ENCODE measurements at places on chromosomes 4 and X.

GRCh38 chr4:122946142-122946541 is 23.7 kb upstream of the NUDT6 start:
- DNase-seq, result no peak

DNA sequence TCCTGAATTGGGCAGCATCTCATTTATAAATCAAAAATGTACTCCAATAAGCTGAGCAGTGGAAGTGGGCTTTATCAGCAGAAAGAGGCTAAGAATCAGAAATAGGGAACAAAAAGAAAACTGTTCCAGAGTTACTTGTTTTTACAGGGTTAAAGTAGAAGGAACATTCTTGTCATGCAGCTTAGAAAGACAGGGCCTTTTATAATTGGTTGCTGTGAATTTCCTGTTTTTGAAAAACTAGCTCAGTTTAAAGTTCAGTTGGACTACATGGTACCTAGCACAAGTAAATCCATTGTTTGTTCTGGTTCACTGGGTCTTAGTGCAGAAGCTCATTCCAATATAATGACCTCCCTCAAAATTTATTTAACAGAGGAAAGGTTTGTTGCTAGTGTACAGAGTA is 200.8 kb downstream of the GRIA2 start:
- no peak for DNase-seq

DNA sequence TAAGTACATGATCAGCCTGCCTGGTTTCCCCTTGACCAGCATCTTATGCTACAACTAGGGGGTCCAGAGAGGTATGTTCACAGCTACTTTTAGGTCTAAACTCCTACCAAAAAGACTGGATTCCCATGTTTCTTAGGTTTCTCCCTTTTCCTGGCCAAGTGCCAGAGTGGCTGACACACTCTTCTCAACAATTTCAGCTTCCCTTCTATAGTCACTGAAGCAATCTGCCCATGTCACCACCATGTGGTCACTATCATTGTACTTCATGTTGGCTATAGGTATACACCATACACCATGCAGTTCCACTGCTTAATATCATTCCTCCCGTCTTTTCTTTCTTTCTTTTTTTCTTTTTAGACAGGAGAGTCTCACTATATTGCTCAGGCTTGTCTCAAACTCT is 66.9 kb downstream of the KLHL13 start:
- peak; percentile 14 for DNase-seq

GRCh38 chrX:10240918-10241317 is 84.1 kb downstream of the CLCN4 start:
- no peak for DNase-seq

- DNase-seq, result no peak
Measured at GRCh38 chr4:76709772-76710090, 188.2 kb downstream of the SOWAHB start.

GRCh38 chrX:125846271-125846670 is 319.8 kb downstream of the DCAF12L2 start:
- DNase-seq, result no peak

DNA sequence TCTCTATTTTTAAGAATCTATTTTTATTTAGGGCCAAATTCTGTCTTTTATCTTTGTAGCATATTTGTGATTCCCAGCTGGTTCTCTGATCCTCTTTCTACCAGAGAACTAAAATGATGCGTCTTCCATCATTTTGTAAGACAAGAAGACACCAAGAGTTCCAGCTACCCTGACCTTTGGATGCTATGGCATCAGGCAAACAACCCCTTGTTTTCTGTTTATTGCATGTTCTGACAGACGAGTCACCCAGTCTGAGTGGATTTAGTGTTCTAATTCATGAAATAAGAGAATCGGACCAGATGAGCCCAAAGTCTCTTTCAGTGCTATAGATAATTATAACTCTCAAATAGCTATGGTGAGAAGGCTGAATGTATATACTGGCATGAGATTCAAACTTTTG is 69.7 kb downstream of the ZFYVE28 start:
- no peak for DNase-seq

- no peak for DNase-seq
Measured at GRCh38 chr4:56026596-56026995, 77.9 kb downstream of the CEP135 start.

DNA sequence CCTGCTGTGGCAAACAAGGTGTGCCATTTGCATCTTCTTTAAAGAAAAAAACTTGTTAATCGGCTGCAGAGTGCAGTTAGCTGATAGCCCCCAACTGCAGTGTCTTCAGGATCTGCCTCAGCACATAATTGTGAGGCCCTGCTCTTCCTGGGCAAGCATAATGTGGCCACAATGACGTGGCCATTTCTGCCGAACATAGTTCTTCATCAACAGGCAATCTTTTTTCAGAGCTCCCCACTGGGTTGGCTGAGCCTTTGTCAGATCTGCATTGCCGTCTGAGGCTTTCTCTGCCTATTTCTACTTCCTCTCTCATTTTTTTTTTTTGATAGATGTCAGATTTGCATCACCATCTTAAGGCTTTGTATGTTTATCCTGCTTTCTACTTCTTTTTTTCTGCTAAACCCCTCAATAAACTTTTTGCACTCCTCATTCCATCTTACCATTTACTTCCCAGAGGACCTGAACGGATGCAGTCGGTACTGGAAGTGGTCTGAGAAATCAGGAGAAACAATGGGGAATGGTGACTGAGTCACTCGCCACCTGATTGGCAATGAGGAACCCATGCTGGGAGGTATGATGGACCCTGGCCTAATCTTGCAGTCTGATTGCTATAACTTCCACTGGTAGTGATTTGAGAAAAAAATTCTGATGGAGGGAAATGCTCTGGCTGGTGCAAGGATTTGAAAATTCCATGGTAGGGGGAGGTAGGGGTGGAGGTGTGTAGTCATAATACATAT is 21.2 kb upstream of the TAB3 start:
- no peak for DNase-seq

DNA sequence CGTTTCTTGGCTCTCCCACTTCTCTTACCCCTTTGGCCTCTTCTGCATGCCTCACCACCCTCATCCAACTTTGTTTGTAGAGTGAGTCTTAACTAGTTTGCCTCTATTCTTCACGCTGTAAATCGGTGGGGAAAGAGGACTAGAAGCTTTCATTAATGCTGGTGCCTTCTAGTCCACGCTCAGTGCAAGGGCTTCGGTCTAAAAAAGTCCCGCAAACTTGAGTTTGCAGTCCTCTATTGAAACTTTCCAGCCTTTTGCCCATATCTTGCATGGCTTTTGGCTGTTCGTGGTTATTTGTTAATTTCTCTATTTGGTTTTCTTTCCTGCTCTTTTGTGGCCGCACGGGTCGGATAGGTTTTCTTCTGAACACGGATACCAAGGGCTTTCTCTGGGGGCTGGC is 868 bp downstream of the DACH2 start:
- DNase-seq, result no peak

DNA sequence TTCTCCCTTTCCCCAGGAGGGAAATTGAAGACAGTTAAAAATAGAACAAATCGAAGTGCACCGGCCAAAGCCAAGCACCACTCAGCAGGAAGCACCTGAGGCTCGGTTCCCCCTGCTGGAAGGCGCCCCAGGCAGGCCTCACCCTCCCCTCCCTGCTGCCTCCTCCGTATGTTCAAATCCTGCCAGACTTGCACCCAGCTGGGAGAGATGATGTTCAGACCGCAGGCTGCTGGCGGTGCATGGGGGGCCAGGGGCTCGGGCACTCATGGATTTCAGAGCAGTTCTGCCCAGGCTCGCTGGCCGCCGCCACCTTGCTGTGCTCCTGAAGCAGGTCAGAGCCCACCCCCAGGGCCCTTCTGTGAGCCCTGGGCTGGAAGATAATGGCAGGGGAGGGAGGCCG is 91.4 kb downstream of the DCTD start:
- DNase-seq, result no peak

DNA sequence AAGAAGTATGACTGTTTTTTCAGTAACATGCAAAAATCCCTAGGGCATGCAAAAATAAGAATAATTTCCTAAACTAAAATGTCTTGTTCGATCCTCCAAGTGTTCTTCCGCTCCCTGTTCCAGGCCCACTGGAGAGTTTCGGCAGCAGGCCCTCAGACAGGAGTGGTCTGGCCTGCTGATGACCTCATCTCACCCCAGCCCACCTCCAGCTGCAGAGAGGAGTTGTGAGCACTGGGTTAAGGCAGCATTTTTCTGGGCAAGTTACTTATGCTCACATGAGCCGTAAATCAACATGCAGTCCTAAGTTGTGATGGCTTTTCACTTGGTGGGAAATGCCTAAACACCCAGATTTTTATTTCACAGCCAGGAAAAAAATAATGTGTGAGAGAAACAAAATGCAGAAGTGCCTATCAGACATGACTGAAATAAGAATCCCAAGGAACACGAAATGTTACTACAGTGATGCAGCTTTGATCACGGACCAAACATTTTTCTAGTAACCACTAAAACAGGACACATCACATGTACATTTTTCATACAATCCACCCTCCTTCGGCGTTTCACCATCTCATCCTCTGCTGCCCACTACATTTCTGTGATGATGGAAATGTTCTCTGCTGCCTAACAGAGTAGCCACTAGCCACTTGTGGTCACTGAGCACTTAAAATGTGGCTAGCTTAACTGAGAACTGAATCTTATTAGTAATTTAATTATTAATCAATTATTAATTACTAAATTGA is 153.3 kb upstream of the TBL1X start:
- no peak for DNase-seq

DNA sequence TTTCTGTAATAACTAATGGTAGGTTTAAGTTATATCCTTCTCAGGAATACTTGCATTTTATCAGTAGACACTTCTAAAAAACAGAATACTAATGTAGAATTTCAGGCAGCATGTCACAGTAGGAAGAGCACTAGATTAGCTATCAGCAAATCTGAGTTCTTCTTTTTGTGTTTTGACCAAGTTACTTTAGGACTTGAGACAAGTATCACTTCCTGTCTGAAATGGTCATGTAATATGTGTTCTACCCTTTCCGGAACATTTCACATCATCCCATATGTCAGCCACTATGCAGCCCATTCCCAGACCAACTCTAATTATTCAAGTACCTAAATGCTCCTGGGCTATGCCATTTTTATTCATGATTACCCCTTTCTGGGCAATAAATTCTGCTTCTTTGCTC is 401.8 kb upstream of the RPS6KA3 start:
- DNase-seq, result no peak

GRCh38 chr4:138111462-138112000 is 130.6 kb downstream of the SLC7A11 start:
- no peak for DNase-seq

DNA sequence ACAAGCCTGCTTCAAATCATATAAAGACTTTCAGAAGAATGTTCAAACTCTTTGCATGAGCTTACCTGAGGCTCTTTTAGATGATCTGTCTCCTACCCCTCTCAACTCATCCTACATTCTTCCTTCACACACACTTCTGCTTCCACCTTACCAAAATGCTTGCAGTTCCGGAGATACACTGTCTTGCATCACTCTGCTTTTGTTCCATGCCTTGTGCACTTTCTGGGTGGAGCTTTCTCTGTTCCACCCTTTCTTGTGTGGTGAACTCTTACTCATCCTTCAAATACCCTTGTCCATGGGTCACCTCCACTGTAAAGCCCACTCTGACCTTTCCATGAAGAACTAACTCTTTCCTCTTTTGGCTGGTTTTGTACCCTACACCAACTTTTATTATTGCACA is 18.4 kb upstream of the MGST2 start:
- DNase-seq, result no peak

GRCh38 chr4:84568496-84568895 is 14.4 kb upstream of the CDS1 start:
- DNase-seq, result no peak

- DNase-seq, result no peak
Measured at GRCh38 chrX:151416579-151416978, 19.6 kb downstream of the VMA21 start.

DNA sequence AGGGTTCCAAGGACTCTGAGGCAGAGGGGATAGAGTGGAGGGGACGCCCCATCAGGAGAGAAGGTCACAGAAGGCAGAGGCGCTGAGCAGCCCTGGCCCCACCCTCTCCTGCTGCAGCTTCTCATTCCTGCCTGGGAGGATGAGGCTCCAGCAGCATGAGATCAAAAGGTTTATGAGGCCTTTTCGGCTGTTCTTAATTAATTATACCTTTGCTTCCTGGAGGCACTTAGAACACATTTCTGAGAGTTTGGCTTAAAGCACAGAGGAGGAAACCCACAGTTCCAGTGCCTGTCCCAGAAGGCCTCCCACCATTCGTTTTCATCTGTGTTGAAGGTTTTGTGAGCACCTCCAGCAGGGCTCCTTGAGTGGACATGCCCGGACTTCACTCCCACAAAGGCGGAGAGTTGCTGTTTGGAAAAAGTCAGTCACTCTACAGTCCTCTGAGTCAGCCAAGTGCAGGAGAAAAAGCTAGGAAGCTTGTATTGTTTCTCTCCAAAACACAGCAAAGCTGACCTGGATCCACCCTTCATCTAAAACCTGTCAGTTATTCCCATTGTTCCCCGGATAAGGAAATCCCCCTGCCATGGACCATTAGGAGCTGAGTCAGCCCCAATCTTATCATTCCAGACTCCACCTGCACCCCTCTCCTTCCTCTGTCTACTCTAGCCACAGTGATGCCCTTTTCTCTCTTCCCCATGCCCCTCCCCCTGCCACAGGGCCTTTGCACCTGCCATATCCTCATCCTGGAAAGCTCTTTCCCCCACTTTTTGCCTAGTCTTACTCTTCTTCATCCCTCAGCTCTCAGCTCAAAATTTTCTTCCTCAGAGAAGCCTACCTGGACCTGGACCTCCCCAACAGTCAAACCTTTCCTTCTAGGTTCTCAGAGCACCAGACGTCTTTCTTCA is 276.8 kb downstream of the FBXW7 start:
- DNase-seq, result no peak

DNA sequence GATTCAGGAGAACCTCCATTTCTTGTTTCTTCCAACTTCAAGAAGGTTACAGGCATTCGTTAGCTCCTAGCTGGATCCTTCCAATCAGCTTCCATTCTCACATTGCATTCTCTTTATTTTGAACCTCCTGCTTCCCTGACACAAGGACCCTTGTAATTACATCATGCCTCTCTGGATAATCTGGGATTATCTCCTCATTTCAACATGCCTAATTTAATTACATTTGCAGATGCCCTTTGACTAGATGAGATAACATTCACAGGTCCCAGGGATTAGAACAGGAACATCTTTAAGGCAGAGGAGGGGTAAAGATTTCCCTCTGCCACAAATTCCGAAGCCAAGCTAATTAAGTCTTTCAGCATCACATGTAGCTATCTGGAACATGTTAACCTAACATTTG is 753.8 kb upstream of the PCDH7 start:
- DNase-seq, result no peak

- no peak for DNase-seq
Measured at GRCh38 chr4:2413821-2414610, 4.4 kb downstream of the ZFYVE28 start.

DNA sequence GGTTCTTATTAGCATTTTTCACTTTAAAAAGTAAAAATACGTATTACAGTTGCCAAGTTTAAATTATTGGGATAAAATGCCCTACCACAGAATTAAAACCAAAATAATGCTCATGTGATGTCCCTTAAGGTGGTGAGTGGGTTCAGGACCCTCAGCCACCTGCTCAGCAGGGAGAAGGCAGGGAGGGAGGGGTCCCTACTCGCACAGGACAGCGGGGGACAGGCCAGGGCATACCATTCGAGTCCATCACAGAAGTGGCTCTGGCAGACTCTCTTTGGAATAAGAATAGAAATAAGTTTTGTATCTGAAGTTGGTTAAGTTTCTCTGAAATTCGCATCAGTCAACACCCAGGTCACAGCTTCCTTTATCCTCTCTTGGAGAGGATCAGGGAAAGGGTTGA is 37.7 kb downstream of the NOP14 start:
- DNase-seq, result no peak

GRCh38 chr4:110533940-110534339 is 58.0 kb downstream of the ENPEP start:
- no peak for DNase-seq

Measured in AML-193 (cell line).